ENCODE measurements at places on chromosomes 6 and 20.

GRCh38 chr20:18057994-18058349 is 256 bp upstream of the OVOL2 start:
- no peak for DNase-seq

DNA sequence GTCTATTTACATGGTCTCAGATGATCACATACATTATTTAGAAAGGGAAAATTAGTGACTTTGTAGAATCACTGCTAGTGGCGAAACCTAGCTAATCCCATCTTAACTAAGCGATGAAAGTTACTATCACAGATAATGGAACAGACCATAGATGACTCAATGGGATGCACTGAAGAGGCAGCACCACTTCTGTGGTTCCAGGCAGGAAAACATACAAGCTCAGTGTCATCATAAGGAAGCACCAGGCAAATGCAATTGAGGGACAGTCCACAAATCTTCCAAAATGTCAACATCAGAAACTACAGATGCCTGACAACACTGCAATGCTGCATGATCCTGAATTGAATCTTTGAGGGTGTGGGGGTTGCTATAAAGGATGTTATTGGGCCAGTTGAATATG is 15.9 kb upstream of the SNAI1 start:
- no peak for DNase-seq

DNA sequence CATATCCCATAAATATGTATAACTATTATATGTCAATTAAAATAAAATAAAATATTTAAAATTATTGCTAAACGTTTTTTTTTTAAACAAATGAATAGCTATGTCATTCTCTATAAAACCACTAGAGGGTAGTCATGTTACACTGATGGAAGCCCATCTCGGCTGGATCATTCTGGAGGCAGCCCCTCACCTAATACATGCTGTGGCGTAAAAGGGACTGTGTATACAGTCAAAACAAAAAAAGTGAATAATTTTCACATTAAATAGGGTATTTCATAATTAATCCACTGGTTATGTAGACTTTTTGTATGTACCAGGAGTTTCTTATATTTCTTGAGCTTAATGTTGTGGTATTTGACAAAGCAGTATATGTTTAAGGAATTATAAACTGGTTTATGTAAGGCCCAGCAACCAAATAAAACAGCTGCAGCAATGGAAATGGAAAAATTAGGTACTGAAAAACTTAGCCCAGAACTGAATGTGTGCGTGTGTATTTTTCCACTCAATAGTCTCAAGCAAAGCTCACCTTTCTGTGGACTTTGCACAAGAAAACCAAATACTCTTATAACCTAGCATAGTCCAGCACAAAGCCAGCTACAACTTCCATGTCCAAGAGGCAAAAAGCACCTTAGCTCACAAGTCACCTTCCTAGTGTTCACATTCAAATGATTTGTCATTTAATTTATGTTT is 81.7 kb downstream of the COL9A1 start:
- DNase-seq, result peak; percentile 51

DNA sequence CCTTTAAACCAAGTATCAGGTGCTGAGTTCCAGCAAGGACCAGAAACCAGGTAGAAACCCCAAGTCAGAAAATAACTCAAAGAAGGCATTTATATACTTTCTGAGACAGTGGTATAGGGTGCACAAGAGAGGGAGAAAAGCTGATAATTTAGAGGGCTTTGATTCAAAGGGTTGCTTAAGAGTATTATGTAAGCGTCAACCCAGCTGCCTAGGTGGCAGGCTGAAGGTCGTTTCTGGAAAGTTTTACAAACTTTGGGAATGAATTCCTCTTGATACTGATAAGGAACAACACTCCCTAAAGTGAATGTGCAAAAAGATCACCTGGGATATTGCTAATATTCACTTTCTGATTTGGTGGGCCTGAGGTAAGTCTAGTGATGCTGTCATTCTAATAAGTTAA is 800.7 kb downstream of the MAFB start:
- DNase-seq, result no peak
